GOT3 (cell line): ENCODE measurements at places on chromosomes 4 and X.

GRCh38 chr4:38495446-38495845, 168.6 kb upstream of the KLF3 start:
- no peak for DNase-seq

GRCh38 chr4:78616046-78616498, 64.5 kb downstream of the ANXA3 start:
- DNase-seq, result no peak

- no peak for DNase-seq
Measured at GRCh38 chr4:3385711-3386420, 55.9 kb upstream of the HGFAC start.

GRCh38 chrX:30939928-30940327, 50.9 kb upstream of the TAB3 start:
- DNase-seq, result no peak

DNA sequence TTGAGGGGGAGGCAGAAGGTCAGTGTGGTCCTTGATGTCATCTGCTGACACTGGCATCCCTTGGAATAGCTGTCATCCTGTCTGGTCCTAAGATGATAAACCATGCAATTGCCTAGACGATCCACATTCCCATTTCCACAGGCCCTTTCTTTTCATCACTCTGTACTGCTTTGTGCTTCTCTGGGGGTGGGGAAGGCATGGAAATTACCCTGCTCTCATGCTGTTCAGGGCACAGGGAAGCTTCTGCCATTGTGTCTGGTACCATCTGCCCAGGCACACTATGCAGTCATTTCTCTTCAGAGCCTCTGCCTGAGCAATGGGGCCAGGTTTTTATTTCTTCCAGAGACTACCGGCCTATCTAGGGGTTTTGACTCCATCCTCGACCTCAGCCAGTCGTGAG, 49.7 kb upstream of the ELOVL6 start:
- no peak for DNase-seq

- DNase-seq, result no peak
Measured at GRCh38 chr4:164501074-164501473, 252.9 kb upstream of the SMIM31 start.

DNA sequence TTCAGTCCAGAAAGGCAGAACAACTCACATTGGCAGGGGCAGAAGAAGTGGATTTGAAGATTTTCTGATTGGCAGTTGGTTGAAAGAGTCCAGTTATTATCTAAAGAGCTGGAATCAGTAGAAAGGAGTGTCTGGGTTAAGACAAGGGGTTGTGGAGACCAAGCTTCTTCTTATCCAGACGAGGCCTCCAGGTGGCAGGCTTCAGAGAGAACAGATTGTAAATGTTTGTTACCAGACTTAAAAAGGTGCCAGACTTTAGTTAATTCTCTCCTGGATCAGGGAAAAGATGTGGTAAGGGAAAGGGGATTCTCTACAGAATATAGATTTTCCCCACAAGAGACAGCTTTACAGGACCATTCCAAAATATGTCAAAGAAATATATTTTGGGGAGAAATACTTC, 36.7 kb upstream of the TLR3 start:
- no peak for DNase-seq

DNA sequence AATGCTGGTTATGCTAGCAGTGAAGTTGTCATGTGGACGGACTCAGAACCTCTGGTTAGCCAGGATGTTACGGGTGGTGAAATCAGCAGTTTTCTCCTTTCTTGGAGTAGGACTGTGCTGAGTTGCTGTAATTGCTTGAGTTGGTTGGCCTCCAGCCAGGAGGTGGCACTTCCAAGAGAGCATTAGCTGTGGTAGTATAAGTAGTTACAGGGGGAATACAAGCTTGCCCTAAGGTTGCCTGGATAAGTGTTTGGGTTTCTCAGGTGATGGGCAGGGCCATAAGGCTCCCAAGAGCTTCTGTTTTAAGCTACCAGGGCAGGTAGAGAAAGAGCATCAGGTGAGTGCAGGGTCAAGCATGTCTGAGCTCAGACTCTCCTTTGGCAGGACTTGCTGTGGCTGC, 103.0 kb downstream of the ZNF518B start:
- DNase-seq, result no peak

DNA sequence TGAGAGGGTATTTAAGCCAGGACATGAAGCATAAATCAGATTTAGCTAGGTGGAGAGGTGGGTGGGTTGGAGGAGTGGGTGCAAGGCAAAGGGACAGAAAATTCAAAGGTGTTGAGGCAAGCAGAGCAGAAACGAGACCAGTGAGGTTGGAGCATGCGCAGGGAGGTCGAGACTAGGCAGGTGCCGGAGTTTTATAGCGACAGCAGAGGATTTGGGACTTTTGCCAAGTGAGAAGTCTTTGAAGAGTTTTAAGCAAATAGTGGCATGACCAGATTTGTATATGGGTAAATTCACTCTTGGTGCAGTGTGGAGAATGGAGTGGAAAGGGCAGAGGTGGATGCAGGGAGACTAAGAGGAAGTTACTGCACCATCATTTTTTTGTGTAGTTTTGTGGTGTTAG, 107.0 kb upstream of the TLR2 start:
- no peak for DNase-seq
